GM03348 (cell line): ENCODE measurements at places on chromosomes 3 and 15.
A peak's percentile ranks its signal among the peaks of the same experiment; 100 is the strongest.

DNA sequence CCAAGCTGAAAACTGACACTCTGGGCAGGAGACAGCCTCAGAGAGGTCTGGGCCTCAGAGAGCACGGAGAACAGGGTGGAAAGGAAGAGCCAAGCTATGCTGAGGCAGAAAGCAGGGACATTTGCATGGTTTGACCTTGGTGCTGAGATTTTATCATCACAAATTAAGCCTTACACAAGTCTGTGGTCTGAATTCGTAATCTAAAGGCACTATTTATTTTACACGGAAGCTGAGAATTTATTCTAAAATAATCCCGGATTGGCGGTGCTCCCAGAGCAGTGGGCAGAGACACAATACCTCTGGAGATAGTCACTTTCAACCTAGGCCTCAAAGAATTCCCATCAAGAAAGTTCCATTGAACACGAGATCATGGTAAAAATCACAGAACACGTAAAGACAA is 47.5 kb downstream of the CFAP92 start:
- peak; percentile 48 for DNase-seq

DNA sequence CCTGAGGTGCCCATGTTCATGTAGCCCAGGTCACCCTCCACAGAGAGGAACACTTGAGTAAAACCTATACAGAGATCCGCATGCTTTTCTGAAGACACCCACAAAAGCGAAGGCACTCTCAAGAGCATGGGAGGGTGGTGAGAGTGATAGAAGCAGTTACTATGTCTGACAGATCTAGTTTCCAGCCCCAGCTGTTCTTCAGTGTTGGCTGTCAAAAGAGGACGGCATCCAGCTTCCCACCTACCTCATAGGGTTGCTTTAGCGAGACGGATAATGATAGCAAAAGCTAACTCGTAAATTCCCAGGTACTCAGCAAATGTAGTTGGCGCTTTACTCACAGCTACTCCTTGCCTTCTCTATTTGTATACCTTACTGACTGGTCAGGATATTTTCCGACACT is 3.0 kb upstream of the MEX3B start:
- no peak for DNase-seq

- no peak for DNase-seq
These were observed 28.4 kb upstream of the RAB6B start for GRCh38 chr3:133924041-133924440.

- peak; percentile 9 for DNase-seq
These were observed 92.9 kb upstream of the FGF7 start for GRCh38 chr15:49330166-49330565.

- peak; percentile 24 for DNase-seq
These were observed 2.0 kb downstream of the GP5 start for GRCh38 chr3:194396859-194397756.

GRCh38 chr3:132256989-132257388 is 60.2 kb upstream of the ACP3 start:
- peak; percentile 9 for DNase-seq

DNA sequence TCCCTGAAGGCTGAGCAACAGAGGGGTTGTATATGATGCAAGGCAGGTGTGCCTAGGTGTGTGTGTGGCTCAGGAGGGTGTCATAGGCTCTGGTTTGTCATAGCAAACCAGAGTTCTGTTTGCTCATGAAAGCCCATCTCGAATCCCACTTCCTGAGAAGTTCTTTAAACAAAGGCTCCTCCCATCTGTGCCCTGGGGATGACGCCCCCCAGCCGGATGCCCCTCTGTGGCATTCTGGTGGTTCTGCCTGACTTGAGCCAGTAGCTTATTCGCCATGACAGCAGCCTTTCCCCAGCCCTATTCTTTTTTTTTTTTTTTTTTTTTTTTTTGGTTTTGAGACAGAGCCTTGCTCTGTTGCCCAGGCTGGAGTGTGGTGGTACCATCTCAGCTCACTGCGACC is 45.4 kb downstream of the PDIA5 start:
- no peak for DNase-seq

DNA sequence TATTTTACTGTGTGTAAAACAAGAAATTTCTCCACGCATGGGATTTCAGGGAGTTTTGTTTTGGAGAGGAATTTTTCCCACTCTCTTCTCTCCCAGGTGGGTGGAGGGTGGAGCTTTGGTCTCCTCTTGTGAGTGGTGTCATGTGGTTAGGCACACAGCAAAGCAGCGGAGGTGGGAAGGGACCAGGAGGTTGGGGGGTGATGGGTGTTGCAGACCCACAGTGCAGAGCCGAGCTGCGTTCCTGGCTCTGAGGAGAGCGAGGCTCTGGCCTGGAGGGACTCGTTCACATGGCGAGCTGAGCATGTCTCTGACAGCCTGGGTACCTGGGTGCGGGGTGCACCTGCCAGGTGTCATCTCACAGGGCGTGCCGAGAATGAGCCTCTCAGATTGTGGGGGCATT is 87.8 kb downstream of the RYR3 start:
- no peak for DNase-seq
